Neural crest cell (in vitro differentiated cells): ENCODE measurements at places on chromosomes 5 and 9. TPM values are rescaled to one million over a fixed set of nuclear protein-coding genes. Genes with fewer than 3 reads are reported as not detected.
A peak's percentile ranks its signal among the peaks of the same experiment; 100 is the strongest.

DNA sequence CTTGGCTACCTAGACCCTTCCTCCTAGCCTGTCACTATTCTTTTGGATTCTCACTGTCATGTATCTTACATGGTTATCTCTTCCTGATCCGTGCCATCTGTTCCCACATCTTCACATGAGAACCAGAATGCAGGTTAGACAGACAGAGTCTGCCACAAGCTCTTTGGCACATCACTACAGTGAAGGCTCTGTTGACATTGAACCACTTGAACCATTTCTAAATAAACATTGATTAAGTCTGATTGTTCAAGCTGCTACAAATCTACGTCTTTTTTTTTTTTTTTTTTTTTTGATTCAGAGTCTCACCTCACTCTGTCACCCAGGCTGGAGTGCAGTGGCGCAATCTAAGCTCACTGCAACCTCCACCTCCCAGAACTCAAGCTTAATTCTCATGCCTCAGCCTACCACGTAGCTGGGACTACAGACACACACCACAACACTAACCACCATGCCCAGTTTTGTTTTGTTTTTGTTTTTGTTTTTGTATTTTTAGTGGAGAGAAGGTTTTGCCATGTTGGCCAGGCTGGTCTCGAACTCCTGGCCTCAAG is 85.1 kb upstream of the LRRTM2 start:
- H3K27me3 ChIP-seq, result peaks cover 30% of the 10 kb centered on the region
- no peak for DNase-seq
- H3K36me3 ChIP-seq, result no peaks in the 10 kb centered on the region
- H3K27ac ChIP-seq, result no peak overlapping the region
- peaks cover 55% of the 10 kb centered on the region for H3K4me1 ChIP-seq
- H3K4me3 ChIP-seq, result no peak overlapping the region

GRCh38 chr9:4235871-4236804 is 63.7 kb downstream of the GLIS3 start:
- DNase-seq, result no peak
- H3K27ac ChIP-seq, result no peak overlapping the region
- peaks cover 5% of the 10 kb centered on the region for H3K36me3 ChIP-seq
- H3K4me1 ChIP-seq, result peaks cover 25% of the 10 kb centered on the region

GRCh38 chr5:8906303-8906967 is 639.4 kb downstream of the SEMA5A start:
- peaks cover 4% of the 10 kb centered on the region for H3K4me1 ChIP-seq
- no peak overlapping the region for H3K4me3 ChIP-seq
- H3K27me3 ChIP-seq, result no peaks in the 10 kb centered on the region
- peaks cover 3% of the 10 kb centered on the region for H3K36me3 ChIP-seq
- H3K27ac ChIP-seq, result no peak overlapping the region
- no peak for DNase-seq

GRCh38 chr5:60929024-60929423 is 15.8 kb downstream of the ERCC8 start:
- no peak overlapping the region for H3K4me3 ChIP-seq
- no peaks in the 10 kb centered on the region for H3K27me3 ChIP-seq
- H3K27ac ChIP-seq, result no peak overlapping the region
- no peaks in the 10 kb centered on the region for H3K4me1 ChIP-seq

- DNase-seq, result no peak
- peaks cover 3% of the 10 kb centered on the region for H3K4me1 ChIP-seq
- H3K4me3 ChIP-seq, result no peak overlapping the region
Measured at GRCh38 chr5:24621792-24622191, 23.0 kb downstream of the CDH10 start.

DNA sequence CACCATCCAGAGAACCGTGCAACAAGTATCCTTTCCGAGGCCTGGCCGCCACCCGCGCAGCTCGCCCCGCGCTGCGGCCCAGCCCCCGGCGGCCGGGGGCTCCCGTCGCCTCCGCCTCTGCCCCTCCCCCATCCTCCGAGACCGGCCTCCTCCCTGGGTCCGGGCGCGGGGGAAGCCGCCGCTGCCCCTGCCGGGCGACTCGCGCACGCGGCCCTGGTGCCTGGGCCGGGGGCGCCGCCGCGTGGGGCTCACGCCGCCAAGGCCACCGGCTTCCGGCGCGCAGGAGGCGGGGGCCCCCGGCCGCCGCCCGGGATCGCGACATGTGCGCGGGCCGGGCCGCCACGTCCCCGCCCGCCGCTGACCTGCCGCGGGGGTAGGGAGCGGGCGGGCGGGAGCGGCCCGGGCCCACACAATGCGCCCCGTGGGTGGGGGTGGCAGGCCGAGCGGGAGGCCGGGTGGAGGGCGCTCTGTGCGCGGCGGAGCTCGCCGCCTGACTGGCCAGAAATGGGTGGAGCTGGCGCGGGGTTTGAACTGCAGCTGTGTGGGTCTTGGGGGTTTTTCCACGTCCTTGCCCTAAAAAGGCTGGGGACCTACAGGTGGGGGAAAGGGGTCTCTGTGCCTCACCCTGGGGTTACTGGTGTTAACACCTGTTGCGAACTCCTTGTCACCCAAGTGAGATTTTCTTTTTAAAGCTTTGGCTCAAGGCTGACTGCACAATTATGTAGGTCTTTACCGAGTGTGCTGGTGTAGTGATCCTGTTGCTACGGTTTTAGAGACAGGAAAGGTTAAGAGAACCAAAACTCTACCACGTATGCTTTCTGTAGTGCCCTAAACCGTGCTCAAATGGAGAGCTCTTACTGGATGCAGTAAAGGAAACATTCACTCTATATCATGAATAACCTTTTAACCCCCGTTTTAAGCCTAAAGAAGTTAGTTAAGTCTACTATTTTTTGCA is 32.3 kb downstream of the TNPO1 start:
- peak overlapping the region; percentile 99 for H3K4me3 ChIP-seq
- DNase-seq, result peak; percentile 66
- no peaks in the 10 kb centered on the region for H3K27me3 ChIP-seq

DNA sequence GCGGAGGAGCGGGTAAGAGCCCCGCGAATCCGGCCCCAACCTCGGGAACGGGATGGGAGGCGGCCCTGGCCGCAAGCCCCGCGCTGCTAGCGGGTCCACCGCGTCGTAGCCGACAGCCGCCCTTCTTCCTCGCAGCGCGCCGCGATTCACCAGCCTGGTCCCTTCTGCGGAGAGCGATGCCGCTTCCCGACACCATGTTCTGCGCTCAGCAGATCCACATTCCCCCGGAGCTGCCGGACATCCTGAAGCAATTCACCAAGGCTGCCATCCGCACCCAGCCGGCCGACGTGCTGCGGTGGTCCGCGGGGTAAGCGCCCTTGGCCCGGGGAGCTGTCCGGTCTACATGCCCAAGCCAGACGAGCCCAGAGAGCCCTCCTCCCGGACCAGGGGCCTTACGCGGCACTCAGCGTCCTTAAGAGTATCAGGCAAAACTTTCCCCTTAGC is 335 bp downstream of the ROPN1L start:
- peak overlapping the region; percentile 87 for H3K4me3 ChIP-seq
- H3K27ac ChIP-seq, result no peak overlapping the region
- no peak for DNase-seq
- peaks cover 16% of the 10 kb centered on the region for H3K4me1 ChIP-seq
- no peaks in the 10 kb centered on the region for H3K36me3 ChIP-seq

- H3K27ac ChIP-seq, result no peak overlapping the region
- DNase-seq, result no peak
- H3K36me3 ChIP-seq, result peaks cover 29% of the 10 kb centered on the region
Measured at GRCh38 chr5:67693956-67694809, 497.6 kb upstream of the CD180 start.

GRCh38 chr9:38125889-38126288 is 56.9 kb upstream of the SHB start:
- peaks cover 9% of the 10 kb centered on the region for H3K27me3 ChIP-seq
- DNase-seq, result no peak
- no peaks in the 10 kb centered on the region for H3K4me1 ChIP-seq
- no peak overlapping the region for H3K27ac ChIP-seq
- no peak overlapping the region for H3K4me3 ChIP-seq

- H3K4me1 ChIP-seq, result peaks cover 5% of the 10 kb centered on the region
- H3K27me3 ChIP-seq, result no peaks in the 10 kb centered on the region
- no peak overlapping the region for H3K4me3 ChIP-seq
- no peak overlapping the region for H3K27ac ChIP-seq
Measured at GRCh38 chr5:130068988-130069387, 164.7 kb downstream of the CHSY3 start.

- no peaks in the 10 kb centered on the region for H3K36me3 ChIP-seq
- peaks cover 11% of the 10 kb centered on the region for H3K4me1 ChIP-seq
- no peak overlapping the region for H3K27ac ChIP-seq
Measured at GRCh38 chr9:76369583-76369982, 24.6 kb downstream of the RFK start.

DNA sequence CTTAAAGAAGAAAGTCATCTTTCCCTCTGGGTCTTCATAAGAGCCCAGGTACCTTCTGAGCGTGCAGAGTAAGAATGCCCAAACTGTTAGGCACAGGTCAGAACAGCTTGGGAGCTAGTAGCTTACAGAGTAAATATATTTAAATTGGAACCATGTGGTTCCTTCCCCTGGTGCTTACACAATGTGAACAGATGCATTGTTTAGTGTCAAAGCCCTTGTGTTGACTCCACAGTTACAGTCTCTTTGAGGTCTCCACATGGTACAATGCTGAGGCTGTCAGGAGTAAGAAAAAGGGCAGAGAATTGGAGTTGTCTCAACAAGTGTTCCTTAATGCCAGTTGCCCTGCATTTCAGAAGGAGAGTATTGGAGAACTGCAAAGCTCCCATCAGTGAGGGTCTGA is 188.5 kb downstream of the PAPPA start:
- no peak for DNase-seq
- no peak overlapping the region for H3K4me3 ChIP-seq
- H3K27me3 ChIP-seq, result peaks cover 74% of the 10 kb centered on the region
- peaks cover 17% of the 10 kb centered on the region for H3K4me1 ChIP-seq
- no peak overlapping the region for H3K27ac ChIP-seq
- no peaks in the 10 kb centered on the region for H3K36me3 ChIP-seq

GRCh38 chr5:113434889-113435288 is at the start of gene TSSK1B:
Gene TSSK1B (minus strand): TSS chr5:113434989. CDS start chr5:113434839, 150 bp downstream.
- H3K4me1 ChIP-seq, result no peaks in the 10 kb centered on the region
- H3K27ac ChIP-seq, result no peak within 1 kb of the TSS
- H3K4me3 ChIP-seq, result no peak within 1 kb of the TSS
- no peak for DNase-seq
- H3K27me3 ChIP-seq, result no peaks in the 10 kb centered on the region

- DNase-seq, result no peak
- peaks cover 60% of the 10 kb centered on the region for H3K27me3 ChIP-seq
- H3K36me3 ChIP-seq, result no peaks in the 10 kb centered on the region
- no peaks in the 10 kb centered on the region for H3K4me1 ChIP-seq
- no peak overlapping the region for H3K27ac ChIP-seq
Measured at GRCh38 chr9:36762958-36763357, 190.3 kb downstream of the MELK start.

DNA sequence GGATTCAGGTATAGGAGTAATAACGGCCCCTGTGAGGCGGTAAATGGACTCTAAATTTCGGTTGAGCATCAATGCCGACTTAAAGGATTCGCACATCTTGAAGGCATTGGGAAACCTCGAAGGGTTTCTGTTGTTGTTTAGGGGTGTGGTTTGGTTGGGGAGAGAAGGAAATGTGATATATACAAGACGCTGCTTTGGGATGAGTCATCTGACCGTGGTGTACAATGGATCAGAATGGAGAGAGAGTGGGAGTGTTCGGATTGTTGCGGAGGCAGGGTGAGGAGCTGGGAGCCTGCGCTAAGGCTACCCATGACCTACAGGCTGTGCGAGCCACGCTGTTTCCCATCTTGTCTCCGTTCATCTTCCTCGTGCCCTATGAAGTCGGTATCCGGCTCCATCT is 60.4 kb upstream of the ERCC6L2 start:
- no peak overlapping the region for H3K27ac ChIP-seq
- peaks cover 4% of the 10 kb centered on the region for H3K4me1 ChIP-seq
- peaks cover 13% of the 10 kb centered on the region for H3K36me3 ChIP-seq
- no peaks in the 10 kb centered on the region for H3K27me3 ChIP-seq

DNA sequence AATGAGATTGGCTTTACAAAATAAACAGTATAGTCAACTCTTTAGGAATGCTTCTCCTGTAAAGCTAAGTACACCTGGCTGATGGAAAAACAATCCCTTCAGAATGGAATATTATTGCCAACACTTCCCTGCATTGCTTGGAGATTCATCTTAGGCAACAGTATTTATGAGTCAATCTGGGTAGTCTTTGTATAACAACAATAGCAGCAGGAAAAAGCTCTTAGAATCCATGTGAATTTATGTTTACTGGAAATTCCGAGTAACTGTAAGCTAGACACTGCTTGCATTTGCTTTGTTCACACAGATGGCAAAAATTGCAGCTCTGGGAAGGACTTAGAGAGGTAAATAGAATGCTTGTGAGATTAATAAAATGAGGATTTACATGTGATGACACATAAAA is 101.7 kb upstream of the NTRK2 start:
- H3K27me3 ChIP-seq, result peaks cover 24% of the 10 kb centered on the region
- H3K4me3 ChIP-seq, result no peak overlapping the region
- H3K4me1 ChIP-seq, result no peaks in the 10 kb centered on the region
- H3K27ac ChIP-seq, result no peak overlapping the region
- H3K36me3 ChIP-seq, result no peaks in the 10 kb centered on the region
- no peak for DNase-seq

- DNase-seq, result no peak
- no peak overlapping the region for H3K4me3 ChIP-seq
- no peak overlapping the region for H3K27ac ChIP-seq
Measured at GRCh38 chr5:157594675-157595459, 19.3 kb upstream of the ADAM19 start.

GRCh38 chr9:1536522-1537170 is 478.5 kb upstream of the SMARCA2 start:
- H3K4me1 ChIP-seq, result no peaks in the 10 kb centered on the region
- no peak overlapping the region for H3K27ac ChIP-seq
- H3K4me3 ChIP-seq, result no peak overlapping the region

GRCh38 chr5:145960166-145960565 is 23.8 kb downstream of the SH3RF2 start:
- H3K27me3 ChIP-seq, result no peaks in the 10 kb centered on the region
- no peaks in the 10 kb centered on the region for H3K4me1 ChIP-seq
- H3K36me3 ChIP-seq, result no peaks in the 10 kb centered on the region
- no peak for DNase-seq
- no peak overlapping the region for H3K27ac ChIP-seq
- H3K4me3 ChIP-seq, result no peak overlapping the region

DNA sequence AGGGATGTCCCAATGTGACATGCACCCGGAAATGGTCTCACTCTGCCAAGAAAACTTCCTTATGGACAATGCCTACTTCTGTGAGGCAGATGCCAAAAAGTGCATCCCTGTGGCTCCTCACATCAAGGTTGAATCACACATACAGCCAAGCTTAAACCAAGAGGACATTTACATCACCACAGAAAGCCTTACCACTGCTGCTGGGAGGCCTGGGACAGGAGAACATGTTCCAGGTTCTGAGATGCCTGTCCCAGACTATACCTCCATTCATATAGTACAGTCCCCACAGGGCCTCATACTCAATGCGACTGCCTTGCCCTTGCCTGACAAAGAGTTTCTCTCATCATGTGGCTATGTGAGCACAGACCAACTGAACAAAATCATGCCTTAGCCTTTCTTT is 37.6 kb upstream of the CCDC152 start:
- no peak overlapping the region for H3K4me3 ChIP-seq
- no peak overlapping the region for H3K27ac ChIP-seq
- DNase-seq, result no peak
- H3K4me1 ChIP-seq, result no peaks in the 10 kb centered on the region
- no peaks in the 10 kb centered on the region for H3K27me3 ChIP-seq
- no peaks in the 10 kb centered on the region for H3K36me3 ChIP-seq

The CYLC2 gene
- not detected in 2 replicates for total RNA-seq

The LCN10 gene
- total RNA-seq, result not detected in 2 replicates

The RLN1 gene
- 0.84 TPM in 1 of 2 replicates, not detected in the other for total RNA-seq

The AHRR gene
- 1.0 and 1.3 TPM in 2 replicates for total RNA-seq

The PRRC2B gene
- 349 and 358 TPM in 2 replicates for total RNA-seq

The ZDHHC11 gene
- 14.5 and 17.2 TPM in 2 replicates for total RNA-seq

The C9orf78 gene
- 32.7 and 34.6 TPM in 2 replicates for total RNA-seq

The KCNT1 gene
- 0.14 TPM in 1 of 2 replicates, not detected in the other for total RNA-seq

The KIF4B gene
- total RNA-seq, result not detected in 2 replicates

The FBXL7 gene
- 20.7 and 20.8 TPM in 2 replicates for total RNA-seq
